ENCODE measurements at places on chromosomes 3 and 15.

DNA sequence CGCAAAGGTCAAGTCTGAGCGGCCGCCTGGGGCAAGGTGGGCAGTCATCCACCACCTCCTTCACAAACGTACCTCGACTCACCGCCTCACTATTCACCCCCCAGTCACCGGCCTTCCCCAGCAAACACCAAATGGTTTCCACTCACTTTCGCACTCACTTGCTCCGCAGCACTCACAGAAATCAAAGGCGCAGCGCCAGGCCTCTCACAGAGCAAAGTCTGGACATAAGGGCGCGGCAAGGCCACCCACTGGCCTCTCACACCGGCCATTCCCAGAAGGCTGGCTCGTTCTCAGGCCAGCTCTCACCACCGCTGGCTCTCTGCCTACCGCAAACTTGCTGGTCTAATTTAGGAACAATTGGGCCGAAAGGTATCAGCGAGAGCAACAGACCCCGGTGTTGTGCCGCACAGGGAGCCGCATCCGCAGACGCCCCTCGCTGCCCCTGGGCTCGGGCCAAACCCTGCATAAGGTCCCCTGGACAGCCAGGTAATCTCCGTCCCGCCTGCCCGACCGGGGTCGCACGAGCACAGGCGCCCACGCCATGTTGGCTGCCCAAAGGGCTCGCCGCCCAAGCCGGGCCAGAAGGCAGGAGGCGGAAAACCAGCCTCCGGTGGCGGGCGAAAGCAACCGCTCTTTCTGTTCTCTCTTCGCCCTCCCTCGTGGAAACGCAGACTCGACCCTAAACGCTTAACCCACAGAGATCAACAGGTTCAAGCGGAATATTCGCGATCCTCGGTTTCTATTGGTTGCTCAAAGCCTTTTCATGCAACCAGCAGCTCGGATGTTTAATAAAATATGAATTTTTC is 2.9 kb downstream of the SHOX2 start:
- no peak for DNase-seq

GRCh38 chr3:33420966-33421365 is 19.2 kb downstream of the UBP1 start:
- DNase-seq: no peak

DNA sequence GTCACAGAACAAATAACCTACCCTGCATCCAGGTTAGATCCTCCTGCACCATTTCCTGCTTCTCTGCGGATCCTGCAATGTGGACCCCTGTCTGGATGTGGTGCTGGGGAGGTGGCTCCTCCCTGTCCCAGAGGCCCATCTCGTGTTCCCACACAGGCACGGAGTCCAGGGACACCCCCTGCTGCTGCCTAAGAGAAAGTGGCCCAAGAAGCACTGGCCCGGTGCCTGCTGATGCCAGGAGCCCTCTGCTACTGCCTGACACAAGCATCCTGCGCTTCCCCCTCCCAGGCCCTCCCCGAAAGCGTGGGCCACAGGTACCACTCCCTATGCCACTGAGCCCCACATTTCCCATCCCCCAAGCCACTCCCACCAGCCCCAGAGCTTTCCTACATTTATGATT is 48.6 kb downstream of the ZNF445 start:
- DNase-seq: no peak

- DNase-seq: no peak
These were observed 142.3 kb downstream of the TMCO5A start for GRCh38 chr15:38076786-38077185.

DNA sequence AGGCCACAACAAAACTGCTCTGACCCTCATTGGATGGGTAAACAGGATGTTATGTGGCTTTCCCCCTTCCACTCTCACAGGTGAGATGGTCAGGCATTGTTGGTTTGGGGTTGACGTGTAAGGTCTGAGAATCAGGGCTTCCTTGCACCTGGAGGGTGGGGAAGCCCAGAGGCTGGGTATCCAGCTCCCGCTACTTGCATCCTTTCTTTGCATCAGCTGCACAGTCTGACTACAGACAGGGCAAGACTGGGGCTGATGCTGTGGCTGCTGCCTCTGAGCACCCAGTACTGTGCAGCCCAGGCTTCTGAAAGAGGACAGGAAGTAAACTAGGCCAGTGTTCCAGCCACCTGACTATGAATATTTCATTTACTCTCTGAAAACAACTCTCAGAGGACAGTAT is 58.0 kb upstream of the ATP2B2 start:
- no peak for DNase-seq

- no peak for DNase-seq
These were observed 5.8 kb downstream of the SEC13 start for GRCh38 chr3:10315101-10315500.

- no peak for DNase-seq
These were observed 17.0 kb upstream of the RPN1 start for GRCh38 chr3:128667641-128668040.

DNA sequence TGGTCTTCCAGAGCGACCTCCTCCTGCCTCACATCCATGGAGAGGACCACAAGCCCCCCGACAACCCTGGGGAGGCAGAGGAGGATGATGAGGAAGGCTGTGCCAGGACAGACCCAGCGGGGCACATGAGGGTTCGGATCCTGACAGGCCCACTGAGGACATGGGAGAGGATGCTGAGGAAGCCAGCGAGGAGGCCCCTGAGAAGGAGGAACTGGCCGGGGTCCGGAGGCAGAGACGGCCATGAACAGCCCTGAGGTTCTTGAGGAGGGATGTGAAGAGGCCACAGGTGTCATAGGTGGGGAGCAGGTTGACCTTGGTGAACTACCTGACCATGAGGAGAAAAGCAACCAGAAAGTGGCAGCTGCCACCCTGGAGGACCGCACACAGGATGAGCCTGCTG is 54.9 kb upstream of the WNT7A start:
- no peak for DNase-seq

DNA sequence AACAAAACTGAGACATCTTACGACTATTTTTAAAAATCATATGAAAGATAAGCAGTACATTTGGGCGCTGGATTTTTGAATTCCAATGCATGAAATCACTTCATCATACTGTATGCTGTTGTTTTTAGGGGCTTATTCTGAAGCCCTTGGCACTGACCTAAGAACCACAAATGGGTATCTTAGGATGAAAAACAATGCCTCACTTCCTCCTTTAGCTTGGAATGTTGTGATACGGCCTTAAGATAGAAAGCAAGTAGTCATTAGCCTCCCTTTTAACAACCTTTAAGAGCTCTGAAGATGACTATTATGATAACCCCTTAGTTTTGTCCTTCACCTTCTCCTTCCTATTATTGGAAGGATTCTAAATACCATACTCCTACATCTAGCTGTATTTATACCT is 289.8 kb downstream of the ARPP21 start:
- no peak for DNase-seq
